ENCODE measurements at places on chromosomes 16 and 17. TPM values are rescaled to one million over a fixed set of nuclear protein-coding genes. Genes with fewer than 3 reads are reported as not detected.

The KRTAP1-5 gene
- total RNA-seq, result 0.23 TPM

The JUP gene
- 12.8 TPM for total RNA-seq

The ZNF469 gene
- total RNA-seq, result 9.8 TPM

The RNF166 gene
- 10.1 TPM for total RNA-seq

The TBC1D3C gene
- not detected for total RNA-seq

The CDIP1 gene
- total RNA-seq, result 17.3 TPM

The ABI3 gene
- total RNA-seq, result not detected

The GUCY2D gene
- total RNA-seq, result not detected

The NSRP1 gene
- 13.4 TPM for total RNA-seq

The KRT20 gene
- not detected for total RNA-seq

The TBC1D3E gene
- not detected for total RNA-seq

The MT1A gene
- not detected for total RNA-seq

The KIF2B gene
- not detected for total RNA-seq

The C16orf82 gene
- total RNA-seq, result not detected

The GAS2L2 gene
- not detected for total RNA-seq

The PPP1R9B gene
- 29.4 TPM for total RNA-seq

The SCRN2 gene
- total RNA-seq, result 52.6 TPM

The CCL4L2 gene
- total RNA-seq, result not detected

The KRTAP9-9 gene
- total RNA-seq, result not detected

The TSPAN10 gene
- 2.1 TPM for total RNA-seq

The CES4A gene
- total RNA-seq, result 1.3 TPM

The MBTD1 gene
- 10.7 TPM for total RNA-seq

The TMED6 gene
- total RNA-seq, result 0.30 TPM

The CFAP52 gene
- not detected for total RNA-seq

The CCL11 gene
- not detected for total RNA-seq

The FOXC2 gene
- 4.4 TPM for total RNA-seq

The CES5A gene
- total RNA-seq, result not detected

The PTGES3L gene
- total RNA-seq, result 0.89 TPM

The C16orf54 gene
- not detected for total RNA-seq

The CISD3 gene
- 2.1 TPM for total RNA-seq

The NPW gene
- 0.65 TPM for total RNA-seq

The CCL5 gene
- total RNA-seq, result under 0.01 TPM

The MFAP4 gene
- total RNA-seq, result 41.3 TPM

The C17orf67 gene
- total RNA-seq, result 0.78 TPM

The DUXB gene
- total RNA-seq, result not detected

The TOP2A gene
- total RNA-seq, result 6.5 TPM

The CD19 gene
- not detected for total RNA-seq

The TBX6 gene
- total RNA-seq, result not detected

Data from smooth muscle cell of the umbilical artery (primary cell).